NCI-H2171 treated with DMSO at 0.1 percent for 48 hours (cell line): ENCODE measurements at places on chromosomes 5 and 9.

DNA sequence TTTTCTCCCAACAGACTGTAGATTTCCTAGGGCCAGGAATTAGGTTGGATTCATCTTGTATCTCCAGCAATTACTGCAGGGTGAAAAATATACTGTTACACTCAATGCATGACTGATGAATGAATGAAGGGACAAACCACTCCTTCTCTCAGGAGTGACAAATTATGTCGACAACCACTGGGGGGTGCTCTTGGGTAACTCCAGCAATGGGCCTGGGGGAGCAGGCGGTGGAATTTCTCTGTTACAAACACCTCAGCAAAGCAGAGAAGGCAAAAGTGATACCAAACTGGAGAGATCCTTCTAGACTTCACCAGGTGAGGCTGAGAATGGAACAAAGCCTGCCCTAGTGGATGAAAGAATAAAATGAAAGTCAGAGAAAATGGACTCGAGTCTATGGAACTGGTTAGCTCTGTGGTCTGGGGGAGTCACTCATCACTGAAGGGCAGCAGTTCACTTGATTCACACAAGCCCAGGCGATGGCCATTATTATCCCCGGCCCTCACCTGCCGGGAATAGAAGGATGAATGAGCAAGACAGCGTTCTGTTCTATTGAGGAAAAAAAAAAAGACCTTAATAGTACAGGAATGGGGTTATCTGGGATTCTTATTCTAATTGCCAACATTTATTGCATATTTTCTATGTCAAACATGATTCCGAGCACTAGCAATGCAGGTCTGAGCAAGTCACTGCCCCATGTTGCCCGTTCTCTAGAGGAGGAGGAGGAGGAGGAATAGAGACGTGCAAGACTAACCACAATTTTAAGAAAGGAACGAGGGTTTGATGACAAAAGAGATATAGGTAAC, 341.1 kb downstream of the ASTN2 start:
- DNase-seq = peak; percentile 31

DNA sequence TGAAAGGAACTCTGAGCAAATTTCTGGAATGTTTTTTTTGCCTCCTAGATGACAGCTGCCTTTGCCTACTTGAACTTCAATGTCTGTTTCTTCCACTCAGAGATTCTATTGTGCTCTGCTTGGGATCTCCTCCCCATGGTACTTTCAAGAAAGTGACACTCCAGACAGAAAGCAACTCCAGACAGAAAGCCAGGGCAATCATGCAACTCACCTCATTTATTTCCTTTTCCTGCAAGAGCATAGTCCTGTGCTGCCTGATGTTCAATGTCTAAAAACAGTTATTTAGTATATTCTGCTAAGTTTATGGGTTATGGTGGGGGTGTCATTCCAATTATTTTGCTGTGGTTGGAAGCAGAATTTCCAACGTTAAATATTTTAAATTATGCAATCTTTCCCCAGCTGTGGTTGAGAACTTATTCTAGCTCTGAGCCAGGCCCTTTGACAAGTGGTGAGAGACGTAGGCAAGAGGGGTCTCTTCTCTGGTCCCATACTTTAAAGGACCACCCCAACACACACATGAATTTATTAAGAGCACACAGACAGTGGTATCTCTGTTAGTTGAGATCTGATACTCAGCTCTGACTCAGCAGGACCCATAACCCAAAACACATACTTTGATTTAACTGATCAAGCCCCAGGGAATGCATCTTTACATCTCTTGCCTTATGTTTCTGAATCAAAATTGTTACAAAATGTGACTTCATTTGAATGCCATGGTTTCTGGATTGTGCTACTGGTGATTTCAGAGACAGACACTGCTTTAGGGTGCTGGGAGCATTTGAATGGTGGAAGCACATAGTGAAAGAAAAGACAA, 39.5 kb upstream of the MAMDC2 start:
- peak; percentile 9 for DNase-seq

DNA sequence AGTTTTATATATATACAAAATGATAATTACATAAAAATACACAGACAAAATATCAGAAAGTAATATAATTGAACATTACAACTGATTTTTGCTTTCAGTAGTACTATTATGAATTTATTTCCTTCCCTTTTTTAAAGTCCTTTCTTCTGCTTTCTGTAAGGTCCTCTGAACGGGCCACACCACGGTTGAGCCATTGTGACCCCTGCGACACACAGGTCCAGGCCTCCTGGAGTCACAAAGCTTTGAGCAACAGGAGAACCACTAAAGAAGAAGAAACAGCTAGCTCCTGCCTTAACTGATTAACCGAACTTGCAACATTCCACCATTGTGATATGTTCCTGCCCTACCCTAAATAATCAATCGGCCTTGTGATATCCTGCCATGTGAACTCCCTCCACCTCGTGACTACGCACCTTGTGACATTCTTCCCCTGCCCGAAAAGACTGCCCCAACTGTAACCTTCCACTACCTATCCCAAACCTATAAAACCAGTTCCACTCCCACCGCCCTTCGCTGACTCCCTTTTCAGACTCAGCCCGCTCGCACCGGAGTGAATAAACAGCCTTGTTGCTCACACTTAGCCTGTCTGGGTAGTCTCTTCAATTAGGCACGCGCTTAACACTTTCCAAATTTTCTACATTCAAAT, 375.0 kb upstream of the RFX3 start:
- no peak for DNase-seq

DNA sequence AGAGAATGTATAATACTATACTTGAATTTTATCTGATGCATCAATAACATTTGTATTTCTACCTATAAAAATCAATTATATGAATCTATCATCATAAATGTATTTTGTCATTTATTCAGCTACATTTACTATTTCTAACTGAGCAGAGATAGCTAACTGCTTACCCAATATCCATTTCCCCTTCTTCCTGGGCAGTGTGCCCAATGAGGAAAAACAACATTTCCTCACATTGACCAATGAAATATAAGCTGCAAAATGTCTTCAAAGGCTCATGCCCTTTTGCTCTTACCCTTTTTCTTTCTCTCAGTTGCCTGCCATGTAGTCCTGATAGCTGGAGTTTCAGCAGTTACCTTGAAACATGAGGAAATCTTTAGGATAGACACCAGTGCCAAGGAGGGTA, 385.8 kb upstream of the PCSK5 start:
- no peak for DNase-seq

GRCh38 chr5:96254980-96255691, 177.9 kb downstream of the PCSK1 start:
- DNase-seq = no peak

DNA sequence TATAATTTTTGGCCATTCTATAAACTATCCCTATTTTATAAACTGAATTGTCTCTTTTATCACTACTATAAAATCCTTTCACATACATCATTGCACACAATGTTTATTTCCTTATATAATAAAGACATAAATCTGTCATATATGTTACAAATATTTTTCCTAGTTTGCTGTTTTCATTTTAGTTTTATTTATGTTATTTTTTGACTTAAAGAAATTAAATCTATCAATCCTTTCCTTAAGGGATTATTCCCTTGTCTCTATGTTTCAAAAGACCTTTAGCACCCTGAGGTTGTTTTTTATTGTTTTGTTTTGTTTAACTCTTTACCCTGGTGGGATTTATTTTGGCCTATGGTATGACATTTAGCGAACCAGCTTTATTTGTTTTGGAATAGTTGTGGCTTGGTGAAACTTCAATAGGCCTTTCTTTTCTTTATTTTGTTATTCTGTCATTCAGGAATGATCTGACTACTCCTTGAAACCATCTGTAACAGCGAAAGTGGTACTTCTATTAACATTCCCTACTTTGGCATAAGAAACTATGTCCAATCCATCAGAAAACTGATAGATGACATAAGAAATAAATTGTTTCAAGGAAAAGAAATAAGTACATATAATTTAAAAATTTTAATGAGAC, 125.9 kb downstream of the CEP120 start:
- no peak for DNase-seq

GRCh38 chr5:584846-585245, 27.3 kb upstream of the CEP72 start:
- DNase-seq = no peak

DNA sequence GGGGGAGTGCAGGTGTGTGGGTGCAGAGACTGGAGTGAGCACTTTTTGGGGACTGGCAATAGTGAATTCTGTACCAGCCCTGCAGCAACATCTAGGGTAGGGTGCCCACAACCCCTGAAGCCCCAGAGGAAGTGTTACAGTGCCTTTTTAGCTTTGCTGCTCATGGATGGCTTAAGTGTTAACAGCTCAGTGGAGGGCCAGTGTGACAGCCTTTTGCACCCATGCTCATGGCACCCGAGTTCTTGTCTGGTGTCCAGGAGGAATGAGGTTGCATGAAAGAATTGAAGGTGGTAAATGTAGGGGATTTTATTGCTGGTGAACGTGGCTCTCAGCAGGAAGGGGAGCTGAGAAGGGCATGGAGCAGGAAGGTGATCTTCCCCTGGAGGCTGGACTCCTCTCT, 107.3 kb downstream of the MRPL36 start:
- no peak for DNase-seq

DNA sequence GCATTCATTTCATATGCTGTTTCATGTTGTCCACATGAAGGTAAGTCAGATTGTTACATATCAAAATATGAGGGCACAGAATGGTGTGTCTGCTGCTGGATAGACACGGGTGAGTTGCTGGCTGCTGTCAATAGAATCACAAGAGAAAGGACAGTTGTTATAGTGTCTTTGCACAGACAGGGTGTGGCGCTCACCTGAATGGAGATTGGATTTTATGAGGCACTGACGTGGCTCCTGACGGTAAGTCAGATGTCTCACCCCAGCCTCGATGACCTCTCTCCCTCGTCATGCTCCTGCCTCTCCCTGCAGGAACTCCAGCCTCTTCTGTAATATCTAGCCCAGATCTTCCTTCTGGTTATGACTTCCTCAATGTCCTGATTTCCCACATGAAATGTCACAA, 75.4 kb upstream of the SELENOP start:
- DNase-seq = no peak

DNA sequence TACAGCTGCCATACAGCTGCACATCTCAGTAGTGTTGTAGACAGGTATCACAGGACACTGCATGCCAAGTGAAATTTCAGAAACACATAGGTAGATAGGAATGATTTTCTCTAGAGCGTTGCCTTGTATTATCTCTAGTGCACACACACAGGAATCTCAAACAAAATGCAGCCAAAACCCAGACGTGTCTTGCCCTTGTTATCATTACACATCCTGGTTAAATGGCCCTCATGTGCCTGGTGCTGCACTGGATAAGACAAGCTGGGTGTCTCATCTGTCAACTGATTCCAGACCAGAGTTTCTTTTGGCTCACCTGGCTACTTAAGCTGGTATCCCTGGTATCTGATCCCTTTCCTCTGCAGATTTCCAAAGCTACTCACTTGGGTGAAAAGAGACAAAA, 59.7 kb downstream of the SAXO1 start:
- DNase-seq = no peak

DNA sequence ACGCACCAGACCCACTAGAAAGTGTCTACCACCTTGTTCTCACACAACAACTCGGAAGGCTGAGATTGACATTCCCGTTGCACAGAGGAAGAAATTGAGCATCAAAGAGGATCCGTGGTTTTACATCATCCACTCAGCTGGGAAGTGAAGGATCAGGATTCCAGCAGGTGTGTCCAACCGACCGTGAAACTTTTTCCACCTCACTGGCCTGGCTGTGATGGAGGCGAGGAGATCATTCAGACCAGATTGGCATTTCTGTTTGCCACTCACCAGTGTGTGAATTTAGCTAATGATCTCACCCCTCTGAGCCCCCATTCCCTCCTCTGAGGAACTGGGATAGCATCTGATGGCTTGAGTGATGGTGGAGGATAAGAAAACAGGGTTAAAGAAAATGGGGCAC, 46.7 kb upstream of the CPLX2 start:
- peak; percentile 71 for DNase-seq

- DNase-seq = no peak
These were observed 15.8 kb upstream of the MYORG start for GRCh38 chr9:34392511-34392910.

DNA sequence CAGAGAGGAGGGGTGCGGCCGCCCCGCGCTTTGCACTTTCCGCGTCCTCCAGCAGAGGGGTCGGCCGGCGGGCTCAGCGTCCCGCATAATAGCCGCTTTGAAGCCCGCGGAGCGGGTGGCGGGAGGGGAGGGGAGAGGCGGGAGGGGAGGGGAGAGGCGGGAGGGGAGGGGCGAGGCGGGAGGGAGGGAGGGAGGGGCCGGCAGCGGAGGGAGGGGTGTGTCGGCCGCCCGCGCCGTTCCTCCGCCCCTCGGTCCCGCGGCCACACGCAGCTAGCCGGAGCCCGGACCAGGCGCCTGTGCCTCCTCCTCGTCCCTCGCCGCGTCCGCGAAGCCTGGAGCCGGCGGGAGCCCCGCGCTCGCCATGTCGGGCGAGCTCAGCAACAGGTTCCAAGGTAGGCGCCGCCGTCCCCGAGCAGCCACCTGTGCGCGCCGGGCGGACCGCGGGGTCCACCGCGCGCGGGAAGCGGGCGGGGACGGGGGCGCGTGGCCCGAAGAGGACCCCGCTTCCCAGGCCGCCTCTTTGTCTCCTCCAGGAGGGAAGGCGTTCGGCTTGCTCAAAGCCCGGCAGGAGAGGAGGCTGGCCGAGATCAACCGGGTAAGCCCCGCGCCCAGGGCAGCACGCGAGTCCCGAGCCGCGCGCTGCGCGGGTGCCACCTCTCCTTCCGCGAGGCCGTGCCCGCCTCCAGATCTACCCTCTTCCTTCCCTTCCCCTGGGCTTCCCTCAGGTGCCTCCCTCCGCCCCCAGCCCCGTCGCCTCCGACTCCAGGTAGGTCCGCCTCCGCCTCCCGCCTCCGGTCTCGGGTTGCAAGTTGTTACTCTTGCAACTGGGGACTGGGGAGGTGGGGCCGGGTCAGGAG, at the start of gene AIF1L:
Gene AIF1L, plus strand, starts transcription at position 263 of the 857 bp plus-strand sequence. Its CDS starts 99 bp downstream, at position 362.
- peak; percentile 86 for DNase-seq

DNA sequence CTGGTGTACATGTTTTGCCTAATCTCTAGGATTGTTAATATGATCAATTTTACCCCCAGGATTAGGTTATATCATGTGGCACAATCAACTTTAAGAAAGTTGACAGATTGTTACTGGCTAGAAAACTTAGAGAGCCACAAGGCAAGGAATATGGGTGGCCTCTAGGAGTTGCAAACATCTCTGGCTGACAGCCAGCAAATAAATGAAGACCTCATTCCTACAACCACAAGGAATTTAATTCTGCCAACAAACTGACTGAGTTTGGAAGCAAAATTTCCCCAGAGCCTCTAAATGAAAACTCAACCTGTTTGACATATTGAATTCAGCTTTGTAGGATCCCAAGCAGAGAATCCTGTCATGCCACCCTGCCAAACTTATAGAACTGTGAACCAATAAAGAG, 196.4 kb upstream of the PTGER4 start:
- DNase-seq = no peak

DNA sequence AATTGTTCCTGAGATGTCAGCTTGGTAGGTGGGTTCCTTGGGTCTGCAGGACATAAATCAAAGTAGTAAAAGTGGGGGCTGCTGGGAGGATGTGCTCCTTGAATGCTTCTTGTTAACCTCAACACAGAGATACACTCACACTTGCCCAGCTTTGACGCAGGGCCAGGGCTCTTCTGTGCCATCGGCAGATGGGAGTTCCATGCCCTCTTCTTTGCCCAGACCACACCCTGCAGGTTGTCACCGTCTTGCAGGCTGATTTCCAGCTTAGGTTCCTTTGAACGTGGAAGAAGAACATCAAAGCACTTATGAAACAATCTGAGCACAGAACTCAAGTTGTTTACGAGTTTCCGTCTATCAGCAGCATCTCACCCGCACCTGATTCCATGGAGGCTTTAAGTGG, 11.0 kb downstream of the DBH start:
- no peak for DNase-seq
